M059J (cell line): ENCODE measurements at places on chromosomes 1 and 21.

DNA sequence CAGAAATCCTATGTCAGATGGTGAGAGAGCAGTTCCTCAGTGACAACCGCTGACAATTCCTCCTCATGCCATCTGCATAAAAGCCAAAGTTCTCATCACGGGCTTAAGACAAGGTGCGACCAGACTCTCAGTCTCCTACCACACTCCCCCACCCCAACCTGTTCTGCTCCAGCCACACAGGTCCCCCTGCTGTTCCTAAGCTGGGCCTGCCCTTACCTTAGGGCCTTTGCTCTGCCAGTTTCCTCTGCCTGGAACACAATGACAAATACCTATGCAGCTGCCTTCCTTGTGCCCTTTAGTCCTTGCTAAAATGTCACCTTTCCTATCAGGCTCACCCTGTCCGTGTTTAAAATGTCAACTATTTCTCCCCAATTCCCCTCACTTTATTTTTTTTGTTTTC lies 382.2 kb downstream of the NTNG1 start:
- no peak for DNase-seq

DNA sequence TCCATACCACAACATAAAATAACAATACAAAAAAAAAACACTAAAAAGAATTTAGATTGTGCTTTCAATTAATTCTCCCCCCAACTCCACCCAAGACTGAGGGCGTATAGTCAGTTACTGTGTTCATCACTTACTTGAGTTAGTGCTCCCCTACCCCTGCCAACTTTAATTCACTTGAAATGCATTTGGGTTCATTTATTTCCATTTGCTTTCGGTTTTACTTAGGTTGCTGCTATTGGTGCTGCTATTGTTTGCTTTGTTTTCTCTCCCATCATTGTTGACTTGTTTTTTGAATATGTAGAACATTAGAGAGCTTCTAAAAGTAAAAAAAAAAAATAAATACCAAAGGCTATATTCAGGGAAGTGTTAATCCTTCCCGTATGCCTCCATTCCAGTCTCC lies 10.7 kb upstream of the CYYR1 start:
- DNase-seq = no peak

GRCh38 chr1:185816460-185816859 lies 82.3 kb downstream of the HMCN1 start:
- peak; percentile 18 for DNase-seq

- DNase-seq = no peak
Observed at GRCh38 chr21:15823486-15824150, 93.8 kb downstream of the USP25 start.

DNA sequence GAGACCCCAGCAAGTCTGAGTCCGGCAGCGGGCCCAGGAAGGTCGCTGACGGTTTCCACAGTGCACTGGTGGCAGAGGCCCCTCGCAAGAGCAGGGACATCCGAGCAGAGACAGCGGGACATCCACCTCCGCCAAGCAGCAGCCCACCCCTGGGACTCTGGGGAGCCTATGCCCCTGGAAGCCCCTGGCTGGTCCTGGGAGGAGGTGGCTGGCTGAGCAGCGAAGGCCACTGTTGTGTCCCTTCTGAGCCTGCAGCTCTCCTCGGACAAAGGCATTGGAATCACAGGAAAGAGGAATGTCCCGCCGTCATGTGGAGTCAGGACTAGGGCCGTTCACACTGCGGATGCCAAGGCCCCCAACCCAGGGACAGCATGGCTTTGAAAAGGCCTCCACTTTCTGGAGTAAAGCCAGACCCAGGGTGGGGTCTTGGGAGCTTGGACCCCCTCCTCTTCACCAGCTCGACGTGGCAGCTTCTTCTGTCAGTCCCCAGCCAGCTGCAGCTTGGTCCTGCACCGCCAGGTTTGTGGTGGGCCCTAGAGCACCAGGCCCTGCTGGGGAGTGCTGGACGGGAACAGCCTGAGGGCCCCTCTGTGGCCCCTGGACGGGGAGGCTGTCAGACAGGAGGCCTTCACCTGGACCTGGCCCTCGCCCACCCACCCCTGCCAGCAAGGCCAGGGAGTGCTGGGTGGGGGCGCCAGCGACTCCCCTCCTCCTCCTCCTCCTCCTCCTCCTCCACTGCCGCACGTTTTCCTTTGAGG lies 1.4 kb downstream of the MEGF6 start:
- no peak for DNase-seq

- no peak for DNase-seq
Observed at GRCh38 chr1:83053446-83053845, 945.5 kb downstream of the TTLL7 start.

- no peak for DNase-seq
Observed at GRCh38 chr1:101526813-101527212, 290.0 kb downstream of the S1PR1 start.

DNA sequence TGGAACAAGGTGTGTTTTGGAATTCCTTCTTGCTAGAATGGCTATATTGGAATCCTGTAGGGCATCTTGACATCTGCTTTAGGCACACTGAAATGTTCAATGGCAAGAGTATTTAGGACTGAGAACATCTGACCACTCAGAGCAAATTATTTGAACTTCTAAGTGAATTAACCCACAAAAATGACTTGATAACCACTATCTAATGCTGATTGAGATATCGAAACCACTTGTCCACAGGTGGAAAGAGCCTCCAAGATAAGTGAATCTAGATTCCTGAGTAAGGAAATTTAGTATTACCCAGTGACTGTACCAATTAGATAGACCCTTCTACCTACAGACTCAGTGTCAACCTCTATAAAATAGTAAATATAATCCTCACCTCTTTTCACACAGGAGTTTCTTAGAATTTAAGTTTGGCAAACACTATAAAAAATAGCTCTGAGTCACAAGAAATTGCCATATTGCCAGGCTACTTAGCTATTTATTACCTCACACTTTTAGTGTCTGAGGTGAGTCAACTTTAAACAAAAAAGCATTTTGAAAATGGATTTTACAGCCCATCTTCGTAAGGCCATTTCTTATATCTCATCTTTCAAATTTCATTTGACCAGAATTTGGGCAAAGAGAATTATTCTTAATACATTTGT lies 421.8 kb downstream of the PTBP2 start:
- peak; percentile 73 for DNase-seq

DNA sequence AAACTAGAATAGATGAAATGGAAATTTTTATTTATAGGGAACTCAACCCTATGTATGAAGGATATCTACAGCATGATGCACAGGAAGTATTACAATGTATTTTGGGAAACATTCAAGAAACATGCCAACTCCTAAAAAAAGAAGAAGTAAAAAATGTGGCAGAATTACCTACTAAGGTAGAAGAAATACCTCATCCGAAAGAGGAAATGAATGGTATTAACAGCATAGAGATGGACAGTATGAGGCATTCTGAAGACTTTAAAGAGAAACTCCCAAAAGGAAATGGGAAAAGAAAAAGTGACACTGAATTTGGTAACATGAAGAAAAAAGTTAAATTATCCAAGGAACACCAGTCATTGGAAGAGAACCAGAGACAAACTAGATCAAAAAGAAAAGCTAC lies 7.9 kb downstream of the USP1 start:
- DNase-seq = no peak

DNA sequence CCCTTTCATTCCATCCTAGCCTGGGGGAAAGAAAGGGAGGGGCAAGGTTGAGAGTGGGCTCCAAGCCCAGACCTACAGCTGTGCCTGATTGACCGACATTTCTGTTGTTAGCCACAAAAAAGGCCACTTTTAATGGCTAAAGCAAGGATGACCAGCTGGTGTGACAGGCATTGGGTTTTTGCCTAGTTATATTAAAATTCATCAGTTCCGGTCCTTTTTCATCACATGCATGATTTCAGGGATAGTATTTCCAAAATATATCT lies 192.3 kb downstream of the ZNF326 start:
- DNase-seq = no peak

DNA sequence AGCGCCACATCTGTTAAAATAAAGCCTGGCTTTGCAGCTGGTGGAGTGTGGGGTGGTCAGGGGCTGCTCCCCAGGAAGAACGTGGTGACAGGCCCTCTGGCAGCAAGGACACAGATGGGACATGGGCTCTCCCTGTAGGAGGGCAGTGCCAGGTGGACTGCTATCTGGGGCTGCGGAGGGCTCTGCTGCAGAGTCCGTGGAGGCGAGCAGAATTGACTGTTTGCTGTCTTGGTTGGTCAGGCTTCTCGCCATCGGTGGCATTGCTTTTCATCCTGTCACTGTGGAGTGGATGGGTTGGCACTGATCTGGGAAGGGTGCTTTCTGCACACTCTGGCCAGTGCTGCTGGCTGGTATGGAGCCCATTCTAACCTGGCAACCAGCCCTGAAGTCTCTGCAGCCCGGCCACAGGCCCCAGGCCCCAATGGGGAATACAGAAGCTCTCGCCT lies 103.0 kb downstream of the LAMC2 start:
- DNase-seq = no peak

DNA sequence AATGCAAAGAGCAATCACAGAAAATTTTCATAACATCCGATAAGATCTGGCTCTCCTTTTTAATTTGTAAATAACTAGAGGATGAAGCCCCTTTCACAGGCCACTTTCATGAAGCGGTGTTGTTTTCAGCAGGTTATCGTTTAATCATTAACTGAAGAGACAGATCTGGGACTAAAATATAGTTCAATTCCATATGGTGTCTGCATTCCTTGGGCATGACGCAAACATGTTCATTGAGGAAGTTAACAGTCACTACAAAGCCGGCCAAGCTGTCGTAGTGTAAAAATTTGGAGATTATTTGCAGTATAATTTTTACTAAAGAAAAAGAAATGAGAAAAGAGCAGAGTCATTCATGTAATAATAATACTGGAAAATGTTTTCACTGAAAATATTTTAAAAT lies 565.2 kb upstream of the ADAMTS5 start:
- DNase-seq = peak; percentile 30

DNA sequence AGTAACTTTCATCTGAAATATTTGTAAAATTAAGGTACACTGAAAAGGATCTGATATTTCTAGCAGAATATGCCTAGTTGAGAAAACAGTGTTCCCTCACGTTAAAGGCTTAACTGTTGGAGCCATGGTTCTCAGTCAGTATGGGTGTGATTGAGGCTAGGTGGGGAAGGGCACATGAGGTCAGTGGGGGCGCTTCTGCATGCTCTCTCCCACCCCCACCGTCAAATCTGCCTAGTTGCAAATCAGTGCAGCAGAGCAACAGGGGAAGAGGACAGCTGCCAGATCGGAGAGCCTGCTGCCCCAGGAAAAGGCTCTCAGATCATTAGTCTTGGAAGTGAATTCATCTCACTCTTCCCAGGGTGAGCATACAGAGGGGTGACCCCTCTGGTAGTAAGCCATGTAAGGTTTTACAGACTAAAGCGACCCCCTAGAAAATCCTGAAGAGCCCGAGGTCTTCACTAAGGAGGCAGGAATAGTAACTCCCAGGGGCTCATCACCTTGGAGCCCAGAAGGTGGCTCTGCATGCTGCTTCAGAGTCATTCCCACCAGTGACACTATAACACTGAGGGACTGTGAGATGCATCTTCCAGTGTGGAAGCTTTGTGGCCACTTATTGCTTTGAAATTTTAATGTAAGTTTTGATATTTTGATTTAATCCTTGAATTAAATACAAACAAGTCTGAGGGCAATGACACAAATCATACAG lies 83.1 kb upstream of the BARHL2 start:
- DNase-seq = no peak

DNA sequence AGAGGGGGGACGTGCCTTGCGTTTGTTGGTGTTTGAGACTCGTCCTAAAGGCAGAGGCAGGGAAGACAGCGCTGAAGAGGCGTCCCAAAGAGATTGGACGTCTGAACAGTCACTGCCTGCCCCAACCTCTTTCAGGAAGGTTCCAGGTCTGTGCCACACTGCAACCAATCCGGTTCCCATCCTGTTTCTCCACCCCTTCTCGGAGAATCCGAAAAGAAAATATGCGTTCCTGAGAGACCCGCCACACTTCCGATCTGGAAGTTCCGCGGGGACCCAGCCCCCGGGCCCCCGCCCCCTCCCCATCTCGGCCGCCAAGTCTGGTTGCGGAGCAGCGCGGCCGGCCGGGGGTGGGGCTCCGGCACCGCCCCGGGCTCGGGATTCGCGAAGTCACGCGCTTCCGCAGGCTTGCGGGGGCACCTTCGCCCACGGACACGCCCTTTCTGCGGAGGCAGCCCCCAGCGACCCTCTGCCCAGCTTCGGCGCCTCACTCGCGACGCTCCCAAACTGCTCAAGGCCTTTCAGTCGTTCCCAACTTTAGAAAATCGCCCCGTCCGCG lies 124.5 kb upstream of the DPYD start:
- DNase-seq = peak; percentile 36

DNA sequence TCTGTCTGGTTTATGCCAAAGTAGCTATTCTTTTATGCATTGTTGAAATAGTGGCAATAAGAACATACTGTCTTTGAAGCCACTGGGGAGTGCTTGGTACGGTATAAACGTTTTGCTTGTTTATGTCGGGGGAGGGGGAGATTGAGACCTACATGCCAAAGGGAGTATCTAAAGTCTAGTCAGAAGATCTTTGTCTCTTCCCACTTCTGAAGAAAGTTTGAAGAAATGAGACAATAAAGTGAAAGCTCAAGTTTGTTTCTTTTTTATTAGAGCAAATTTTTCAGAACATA lies 6.8 kb downstream of the AKIRIN1 start:
- DNase-seq = no peak
